ENCODE measurements at places on chromosomes 1 and 21.

DNA sequence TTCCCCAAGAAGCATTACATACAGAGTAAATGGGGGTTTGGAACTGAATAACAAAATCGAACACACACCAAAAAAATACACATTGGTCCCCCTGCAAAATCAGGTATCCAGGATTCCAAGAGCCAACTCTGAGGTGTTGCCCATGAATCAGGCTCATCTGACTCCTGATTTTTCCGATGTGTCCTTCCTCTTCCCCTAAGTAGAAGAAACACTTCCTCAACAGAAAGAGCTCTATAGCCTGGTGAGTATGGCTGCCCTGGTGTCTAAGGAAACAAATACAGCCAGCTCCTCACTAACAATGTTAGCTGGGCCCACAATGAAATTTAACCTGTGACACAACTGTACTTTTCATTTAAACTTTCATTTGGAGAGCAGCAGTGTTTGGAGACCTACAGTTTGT, 33.6 kb downstream of the ERI3 start:
- no peak for DNase-seq

DNA sequence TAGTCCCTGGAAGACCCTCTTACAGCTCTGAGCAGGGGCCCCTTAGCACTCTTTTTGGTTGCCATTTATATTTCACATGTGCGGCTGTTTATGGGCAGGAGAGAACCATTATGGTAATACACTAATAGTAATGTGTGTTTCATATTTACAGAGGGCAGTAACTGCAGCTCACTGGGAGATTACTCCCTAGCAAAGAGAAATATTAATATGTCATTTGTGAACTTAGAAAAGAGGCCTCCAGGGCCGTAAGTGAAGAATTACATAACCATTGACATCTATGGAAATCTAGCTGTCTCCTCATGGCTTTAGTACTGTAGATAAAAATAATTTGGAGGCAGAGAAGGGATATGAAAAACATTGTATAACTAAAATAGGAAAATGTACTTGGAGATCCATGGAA, 23.4 kb upstream of the RGS16 start:
- no peak for DNase-seq

GRCh38 chr1:247013391-247013790, 5.5 kb upstream of the ZNF695 start:
- DNase-seq = no peak

DNA sequence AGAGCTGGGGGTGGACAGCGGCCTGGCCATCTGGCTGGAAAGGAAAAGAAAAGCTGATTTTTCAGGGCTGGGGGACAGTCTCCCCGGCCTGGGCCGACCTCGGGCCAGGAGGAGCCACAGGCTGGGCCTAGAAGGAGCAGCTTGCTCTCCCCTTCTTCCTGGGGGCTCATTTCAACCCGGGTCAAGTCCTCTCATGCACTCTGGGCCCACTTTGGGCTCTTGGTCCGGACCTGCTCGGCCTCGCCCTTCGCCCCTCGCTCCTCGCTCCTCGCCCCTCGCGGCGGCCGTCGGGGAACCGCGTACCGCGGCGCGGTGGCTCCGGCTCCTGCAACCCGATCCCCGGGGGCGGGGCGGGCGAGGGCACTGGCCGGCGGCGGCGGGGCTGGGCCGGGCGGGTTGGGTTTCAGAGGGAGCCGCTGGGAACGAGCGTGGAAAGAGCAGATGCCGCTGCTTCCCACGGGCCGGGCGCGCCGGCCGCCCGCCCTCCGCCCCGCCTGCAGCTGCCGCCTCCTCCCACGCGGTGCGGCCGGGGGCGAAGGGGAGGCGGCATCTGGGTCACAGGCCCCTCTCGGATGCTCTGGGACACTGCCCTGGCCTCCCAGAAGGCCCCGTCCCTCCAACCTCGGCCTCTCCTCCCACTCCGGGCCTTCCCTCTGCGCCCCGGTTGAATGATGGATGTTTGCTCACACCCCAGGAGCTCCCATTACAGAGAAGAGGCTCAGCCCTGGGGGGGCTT, 6.6 kb downstream of the HEYL start:
- DNase-seq = no peak

DNA sequence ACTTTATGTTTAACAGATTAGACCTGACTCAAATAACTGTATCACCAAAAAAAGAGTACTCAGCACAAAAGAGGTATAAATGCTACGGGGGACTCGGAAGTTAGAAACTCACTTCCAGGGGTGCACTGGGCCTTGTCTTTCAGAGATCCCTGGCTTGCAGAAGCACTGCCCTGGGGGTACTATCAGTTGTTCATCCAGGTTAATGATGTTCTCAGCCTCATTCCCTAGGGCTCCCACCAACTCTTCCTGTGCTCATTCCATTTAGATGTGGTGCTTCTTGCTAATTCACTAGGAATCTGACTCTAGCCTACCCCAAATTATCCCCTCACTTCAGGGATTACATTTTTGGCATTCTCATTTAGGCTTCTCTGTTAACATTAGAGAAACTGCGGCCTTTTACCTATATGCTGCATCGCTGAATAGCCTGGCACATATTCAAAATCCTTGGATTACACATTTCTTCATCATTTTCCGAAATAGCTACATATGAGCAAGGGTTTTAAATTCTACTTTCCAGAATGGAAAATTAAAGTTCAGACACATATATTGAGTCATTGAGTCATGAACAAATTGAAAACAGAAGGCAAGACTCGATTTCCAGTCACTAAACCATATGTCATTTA, 338.5 kb downstream of the KCTD3 start:
- no peak for DNase-seq

- DNase-seq = no peak
These were observed 36.0 kb downstream of the CAPN2 start for GRCh38 chr1:223748405-223748772.

GRCh38 chr1:77031106-77031662, 163.9 kb downstream of the ST6GALNAC5 start:
- no peak for DNase-seq

GRCh38 chr1:233667741-233668140, 53.8 kb downstream of the KCNK1 start:
- no peak for DNase-seq

DNA sequence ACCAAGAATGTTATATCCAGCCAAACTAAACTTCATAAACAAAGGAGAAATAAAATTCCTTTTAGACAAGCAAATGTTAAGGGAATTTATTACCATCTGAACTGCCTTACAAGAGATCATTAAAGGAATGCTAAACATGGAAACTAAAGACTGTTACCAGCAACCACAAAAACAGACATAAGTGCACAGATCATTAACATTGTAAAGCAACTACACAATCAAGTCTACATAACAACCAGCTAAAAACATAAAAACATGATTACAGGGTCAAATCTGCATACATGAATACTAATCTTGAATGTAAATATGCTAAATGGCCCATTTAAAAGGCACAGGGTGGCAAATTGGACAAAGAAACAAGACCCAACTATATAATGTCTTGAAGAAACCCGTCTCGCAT, 211.0 kb upstream of the PBX1 start:
- DNase-seq = no peak

- no peak for DNase-seq
These were observed 479.8 kb upstream of the VAMP3 start for GRCh38 chr1:7290971-7291970.

DNA sequence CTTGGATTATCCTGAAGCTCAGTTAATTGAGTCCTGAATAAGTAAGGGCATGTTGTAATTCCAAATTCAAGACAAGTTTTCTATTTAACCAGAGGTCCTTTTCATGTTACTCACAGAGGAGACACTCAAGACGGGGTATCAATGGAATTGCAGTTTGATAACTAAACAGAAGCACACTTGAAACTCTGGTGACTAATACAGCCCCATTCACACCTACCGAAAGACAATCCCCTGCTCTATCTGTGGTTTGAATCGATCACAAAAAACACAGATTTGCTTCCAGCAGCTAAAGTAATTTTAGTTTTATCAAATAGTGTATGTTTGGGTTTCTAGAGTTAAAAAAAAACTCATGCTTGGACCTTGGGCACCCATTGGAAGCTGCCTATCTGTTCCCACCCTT, 60.4 kb downstream of the TEX35 start:
- DNase-seq = no peak

DNA sequence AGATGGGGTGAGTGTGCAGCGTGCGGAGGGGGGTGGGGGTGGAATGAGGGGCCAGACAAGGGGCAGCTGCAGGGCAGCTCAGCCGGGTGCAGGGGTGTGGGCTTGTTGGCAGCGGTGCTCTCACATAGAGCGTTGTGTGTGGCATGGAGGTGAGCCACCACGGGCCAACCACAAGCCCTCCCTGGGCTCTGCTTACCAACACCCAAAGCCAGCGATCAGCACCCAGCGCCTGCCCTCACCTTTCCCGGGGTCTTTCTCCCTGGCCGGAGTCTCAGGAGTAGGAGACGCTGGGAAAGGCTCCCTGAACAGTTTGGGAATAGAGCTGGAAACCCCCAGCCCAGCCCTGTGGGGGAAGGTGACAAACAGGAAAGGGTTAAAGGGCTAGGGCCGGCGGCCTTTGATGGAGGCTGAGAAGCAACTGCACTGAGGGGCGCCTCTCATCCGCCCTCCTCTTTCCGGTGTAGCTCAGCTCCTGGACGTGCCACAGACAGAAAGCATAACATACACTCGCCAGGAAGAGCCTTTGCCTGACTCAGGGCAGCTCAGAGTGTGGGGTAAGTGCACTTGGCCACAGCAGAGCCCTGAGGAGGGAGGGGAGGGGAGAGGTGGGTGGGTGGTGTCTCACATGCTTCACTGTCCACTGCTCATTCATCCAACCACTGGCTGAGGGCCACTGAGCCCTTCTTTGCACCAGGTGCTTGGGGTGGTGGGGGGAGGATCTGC, 577 bp downstream of the IKBKE start:
- DNase-seq = no peak

GRCh38 chr21:16837321-16837720, 675.5 kb upstream of the CXADR start:
- DNase-seq = no peak

GRCh38 chr1:198328458-198329032, 171.7 kb downstream of the NEK7 start:
- DNase-seq = no peak

GRCh38 chr1:14996133-14997050, 157.2 kb upstream of the TMEM51 start:
- no peak for DNase-seq

- no peak for DNase-seq
These were observed 17.7 kb upstream of the PROX1 start for GRCh38 chr1:213969958-213970555.

DNA sequence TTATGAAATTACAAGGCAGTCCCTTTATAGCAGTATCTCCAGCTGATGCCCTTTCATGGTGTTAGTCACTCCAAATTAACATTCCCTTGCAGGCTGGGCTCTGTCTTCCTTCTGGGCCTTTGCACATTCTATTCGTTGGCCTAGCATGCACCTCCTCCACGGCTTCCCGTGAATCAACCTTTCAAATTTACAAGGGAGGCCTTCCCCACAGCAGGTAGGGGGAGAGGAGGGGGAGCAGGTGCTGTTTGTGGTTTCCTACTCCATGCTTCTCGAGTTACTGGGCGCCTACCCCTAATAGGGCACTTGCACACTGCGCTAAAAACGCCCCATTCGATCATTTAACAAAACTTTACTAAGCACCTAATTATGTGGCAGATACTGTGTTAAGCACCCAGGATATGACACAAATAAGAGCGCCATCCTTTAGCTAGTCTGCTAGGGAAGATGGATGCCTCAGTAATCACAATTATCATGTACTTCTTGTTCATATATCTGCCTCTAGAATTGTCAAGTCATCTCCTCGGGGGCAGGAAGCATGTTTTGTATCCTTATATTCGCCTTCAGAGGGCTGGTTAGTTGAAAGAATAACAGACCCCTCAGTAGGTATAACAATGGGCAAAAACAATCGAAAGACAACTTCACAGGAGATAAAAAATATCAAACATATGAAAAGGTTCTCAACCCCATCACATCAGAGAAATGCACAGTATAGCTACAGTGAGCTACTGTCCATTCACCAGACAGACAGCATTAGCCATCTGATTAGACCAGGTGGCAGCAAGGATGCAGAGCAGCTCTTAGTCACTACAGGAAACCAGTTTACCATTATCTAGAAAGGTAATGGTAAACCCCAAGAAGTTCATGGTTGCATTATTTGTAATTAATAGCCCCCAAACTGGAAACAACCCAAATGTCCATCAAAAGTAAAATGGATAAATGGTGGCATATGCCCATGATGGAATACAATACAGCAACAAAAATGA, 1.7 kb upstream of the ADAR start:
- no peak for DNase-seq

DNA sequence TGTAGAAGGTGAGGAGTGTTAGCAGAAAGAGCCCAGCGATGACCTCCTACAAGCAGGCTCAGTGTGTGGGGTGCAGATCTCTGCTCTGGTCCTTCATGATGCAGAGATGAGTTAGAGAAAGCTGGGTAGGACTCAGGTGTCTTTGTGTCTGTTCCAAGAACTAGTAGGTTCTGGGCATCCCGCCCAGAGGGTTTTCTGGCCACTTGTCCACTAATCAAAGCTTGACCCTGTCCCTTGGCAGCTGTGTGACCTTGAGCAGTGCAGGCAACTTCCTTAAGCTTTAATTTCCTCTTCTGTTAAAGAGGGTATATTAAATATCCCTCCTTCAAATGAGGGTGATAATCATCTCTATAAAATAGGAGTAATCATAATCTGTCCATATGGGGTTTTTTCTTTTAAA, 54.7 kb upstream of the WNT4 start:
- DNase-seq = no peak

DNA sequence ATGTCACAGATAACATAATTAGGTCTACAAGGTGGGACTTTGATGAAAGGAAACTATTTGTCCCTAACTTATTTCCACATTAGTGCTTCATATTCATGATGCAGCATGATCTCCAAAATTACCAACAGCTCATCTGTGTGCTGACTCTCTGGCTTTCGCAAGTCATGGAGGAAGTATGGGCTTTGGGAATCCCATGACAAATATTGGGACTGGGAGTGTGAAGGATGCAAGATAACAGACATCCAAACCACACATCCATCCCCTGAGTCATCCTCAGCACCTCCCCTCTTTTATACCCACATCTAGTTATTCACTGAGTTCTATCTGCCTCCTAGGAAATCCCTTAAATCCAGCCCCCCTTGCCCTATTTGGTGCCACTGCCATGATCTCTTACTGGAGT, 102.8 kb upstream of the COL24A1 start:
- DNase-seq = no peak

DNA sequence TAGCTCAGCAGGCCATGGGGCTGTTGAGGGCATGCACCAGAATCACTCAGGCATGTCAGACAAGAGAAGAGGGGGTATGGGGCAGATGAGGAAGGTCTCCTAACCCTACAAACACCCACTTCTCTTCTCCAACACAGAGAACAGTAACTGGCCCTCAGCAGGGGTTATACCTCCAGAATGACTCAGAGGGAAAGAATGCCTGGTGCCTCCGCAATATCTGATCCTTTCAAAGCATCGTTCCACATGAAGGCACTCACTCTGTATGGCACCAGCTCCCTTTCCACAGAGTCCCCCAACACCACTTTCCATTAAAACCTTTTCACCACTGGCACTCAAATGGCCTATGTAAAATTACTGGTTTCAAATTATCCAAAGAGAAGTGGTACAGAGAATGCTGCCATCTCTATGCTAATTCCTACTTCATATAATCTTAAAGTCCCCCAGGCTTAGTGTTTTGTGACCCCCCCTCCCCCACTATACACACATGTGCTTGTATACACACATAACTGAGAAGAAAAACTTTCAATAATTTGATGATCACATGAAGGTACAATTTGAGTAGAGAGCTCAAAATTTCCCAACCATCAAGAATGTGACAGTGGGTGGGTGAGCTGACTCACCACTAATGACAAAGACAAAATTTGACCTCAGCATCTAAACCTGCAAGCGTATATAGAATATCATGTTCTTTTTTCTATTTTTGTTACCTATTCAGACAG, 91.5 kb downstream of the SIPA1L2 start:
- peak; percentile 3 for DNase-seq
